Activated CD4-positive, alpha-beta memory T cell treated with anti-CD3 and anti-CD28 coated beads, Interleukin-2, amount 10 ng/mL, durations not matched to agents 7 days and 5 days (primary cell): ENCODE measurements at places on chromosomes 11 and 22.

- no peak for DNase-seq
Observed at GRCh38 chr11:65388731-65389130, 2.3 kb downstream of the FRMD8 start.

DNA sequence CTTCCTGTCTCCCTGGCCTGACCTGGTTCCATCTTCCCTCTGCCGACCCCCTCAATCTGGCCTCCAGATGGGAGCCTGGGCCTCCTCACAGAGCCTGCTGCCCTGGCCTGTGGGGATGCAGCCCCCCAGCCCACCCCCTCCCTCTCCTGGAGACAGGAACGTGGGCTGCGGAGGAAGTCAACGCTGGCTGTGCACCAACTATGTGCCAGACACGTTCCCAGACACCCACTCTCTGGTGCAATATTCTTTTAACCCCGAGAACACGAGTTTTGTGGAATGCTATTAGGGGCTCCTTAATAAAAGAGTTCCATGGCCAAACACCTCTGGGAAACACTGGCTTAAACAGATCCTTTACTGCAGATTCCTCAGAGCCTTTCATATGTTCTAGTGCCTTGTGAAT, 15.9 kb downstream of the WNT11 start:
- no peak for DNase-seq

- no peak for DNase-seq
Observed at GRCh38 chr11:132238331-132238866, 868.0 kb downstream of the NTM start.

DNA sequence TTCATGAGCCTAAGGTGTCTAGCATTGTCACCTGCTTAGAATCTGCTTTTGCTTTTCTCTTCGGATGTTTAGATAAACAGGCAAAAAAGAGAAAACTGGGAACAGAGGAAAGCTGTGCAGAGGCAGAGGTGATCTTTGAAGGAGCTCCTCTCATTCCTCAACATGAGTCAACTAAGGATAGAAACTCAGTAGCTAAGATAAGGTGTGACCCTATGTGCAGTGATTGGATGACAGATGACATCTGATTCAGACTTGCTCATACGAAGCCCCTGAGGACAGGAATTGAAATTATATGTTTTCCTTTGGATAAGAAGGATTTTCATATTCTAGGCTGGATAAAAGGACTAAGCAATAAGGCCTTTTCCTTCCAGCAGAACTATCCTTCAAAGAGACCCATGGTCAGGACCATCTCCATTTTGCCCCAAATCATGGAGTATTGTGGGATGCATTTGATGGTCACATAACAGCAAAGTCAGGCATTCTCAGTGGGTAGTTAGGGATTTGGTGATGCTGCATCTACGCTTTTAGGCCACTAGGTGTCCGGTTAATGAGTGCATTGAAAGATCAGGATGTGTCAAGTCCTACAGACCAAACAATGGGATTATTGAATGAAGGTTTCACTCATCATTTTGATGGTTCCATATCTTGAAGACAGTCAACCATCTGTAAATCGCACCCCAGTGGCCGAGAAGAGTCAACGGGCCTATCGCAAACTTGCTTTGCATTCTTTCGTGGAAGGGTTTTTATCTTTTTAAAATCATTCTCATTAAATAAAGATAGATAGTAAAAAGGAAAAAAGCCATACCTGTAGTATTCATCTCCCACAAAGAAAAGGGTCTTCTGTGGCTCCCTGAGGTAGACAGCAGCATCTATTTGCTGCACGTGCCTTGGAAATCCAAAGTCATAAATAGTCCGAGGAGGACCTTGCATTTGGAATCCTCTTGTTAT, 32.2 kb downstream of the MMP20 start:
- no peak for DNase-seq

DNA sequence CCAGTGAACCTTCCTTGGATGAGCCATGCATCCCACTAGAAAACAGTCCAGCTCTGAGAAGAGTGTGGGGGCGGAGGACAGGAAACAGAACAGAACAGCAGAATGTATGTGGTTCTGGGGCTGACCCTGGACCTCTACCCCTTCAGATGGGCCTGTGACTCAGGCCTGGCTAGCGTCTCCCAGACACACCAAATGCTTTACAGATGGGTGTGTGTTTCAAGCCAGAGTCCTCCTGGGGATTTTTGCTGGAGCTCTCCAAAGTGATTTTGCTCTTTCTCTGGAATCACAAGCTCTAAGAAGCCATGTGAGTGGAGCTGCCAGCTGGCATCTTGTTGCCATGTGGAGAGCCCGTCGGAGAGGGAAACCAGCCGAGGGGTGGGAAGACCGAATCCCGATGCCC, 13.2 kb upstream of the C1QTNF4 start:
- DNase-seq: no peak

- no peak for DNase-seq
Observed at GRCh38 chr11:132804258-132804657, 728.0 kb downstream of the OPCML start.

- no peak for DNase-seq
Observed at GRCh38 chr11:62687508-62688396, 1.6 kb downstream of the LRRN4CL start.

GRCh38 chr11:104529213-104529612, 365.3 kb upstream of the PDGFD start:
- no peak for DNase-seq

DNA sequence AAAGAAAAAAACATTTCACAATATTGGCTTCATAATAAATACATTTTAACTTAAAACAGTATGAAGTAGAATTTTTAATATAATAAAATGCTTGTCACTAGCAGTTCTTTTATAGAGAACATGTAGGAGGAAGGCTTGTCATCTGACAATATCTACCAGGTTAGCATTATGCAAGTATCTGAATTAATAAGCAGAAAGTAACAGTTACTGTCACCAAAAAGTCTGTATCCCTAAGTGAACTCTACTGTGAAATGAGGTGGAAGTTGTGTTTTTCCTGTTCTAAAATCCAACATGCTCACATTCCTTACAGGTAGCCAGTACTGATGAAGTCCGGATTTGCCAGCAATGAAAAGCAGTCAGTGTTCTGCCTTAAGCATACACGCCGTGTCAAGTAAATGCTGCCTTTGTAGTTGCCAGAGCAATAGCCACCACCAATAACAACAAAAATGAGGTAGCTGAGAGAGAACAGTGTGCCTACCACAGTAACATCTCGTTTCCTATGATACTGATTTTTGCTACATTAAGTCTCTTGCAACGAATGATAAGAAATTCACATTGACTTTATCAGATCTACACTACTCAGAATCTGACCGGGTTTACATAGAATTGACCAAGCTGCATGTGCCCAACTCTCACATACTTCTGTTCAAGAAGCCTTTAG, 95.5 kb downstream of the SIK3 start:
- no peak for DNase-seq

DNA sequence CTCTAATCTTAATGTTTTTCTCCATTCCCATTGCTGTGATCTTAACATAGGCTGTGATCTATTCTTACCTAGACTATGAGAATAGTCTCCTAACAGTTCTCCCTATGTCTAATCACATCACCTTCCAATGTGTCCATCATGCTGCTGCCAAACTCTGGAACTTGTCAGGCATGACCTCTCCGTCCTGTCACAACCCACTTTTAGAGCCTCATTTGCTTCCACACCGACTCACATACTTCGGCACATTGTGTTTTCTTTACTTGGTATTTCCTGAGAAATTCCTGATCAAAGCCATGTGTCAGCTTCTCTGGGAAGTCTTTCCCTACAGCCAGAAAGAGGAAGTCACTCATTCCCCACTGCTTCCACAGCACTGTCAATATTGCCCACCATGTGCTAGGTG, 40.5 kb upstream of the BIRC3 start:
- no peak for DNase-seq

- DNase-seq: no peak
Observed at GRCh38 chr22:45481661-45482060, 21.0 kb upstream of the FBLN1 start.

DNA sequence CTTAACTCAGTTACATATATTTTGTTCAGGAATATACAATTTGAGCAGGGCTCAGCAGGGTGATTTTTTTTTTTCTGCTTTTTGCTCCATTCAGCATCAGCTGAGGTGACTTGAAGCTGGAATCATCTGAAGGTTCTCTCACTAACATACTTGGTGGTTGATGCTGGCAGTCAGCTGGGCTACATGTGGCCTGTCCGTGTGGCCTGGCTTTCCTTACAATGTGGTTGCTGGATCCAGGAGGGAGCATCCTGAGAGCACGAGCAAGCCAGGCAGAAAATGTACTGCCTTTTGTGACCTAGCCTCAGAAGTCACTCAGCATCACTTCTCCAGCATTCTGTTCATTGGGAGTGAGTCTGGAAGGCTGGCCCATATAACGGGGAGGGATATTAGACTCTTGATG, 151.6 kb upstream of the E2F8 start:
- no peak for DNase-seq

DNA sequence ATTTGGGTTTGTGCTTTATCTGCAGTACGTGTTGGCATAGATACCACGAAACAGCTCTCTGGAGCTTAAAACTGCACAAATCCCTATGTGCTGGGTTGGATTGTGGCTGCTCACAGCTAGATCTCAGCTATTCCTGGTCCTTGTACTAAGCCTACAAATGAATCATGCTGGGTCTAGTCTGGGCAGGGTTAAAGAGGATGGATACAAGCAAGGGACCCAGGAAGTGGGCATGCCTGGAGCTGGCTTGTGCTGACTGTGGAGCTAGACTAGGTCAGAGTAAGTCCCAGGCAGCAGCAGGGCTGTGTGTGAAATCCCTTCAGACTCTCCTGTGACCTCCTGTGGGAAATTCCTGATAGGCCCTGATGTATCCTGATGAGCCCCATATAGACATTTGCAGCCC, 3.9 kb upstream of the E2F8 start:
- no peak for DNase-seq
